ENCODE measurements at places on chromosomes 1 and 21. TPM values are rescaled to one million over a fixed set of nuclear protein-coding genes. Genes with fewer than 3 reads are reported as not detected.

Gene ARHGEF10L
- 6.8 TPM for total RNA-seq

DNA sequence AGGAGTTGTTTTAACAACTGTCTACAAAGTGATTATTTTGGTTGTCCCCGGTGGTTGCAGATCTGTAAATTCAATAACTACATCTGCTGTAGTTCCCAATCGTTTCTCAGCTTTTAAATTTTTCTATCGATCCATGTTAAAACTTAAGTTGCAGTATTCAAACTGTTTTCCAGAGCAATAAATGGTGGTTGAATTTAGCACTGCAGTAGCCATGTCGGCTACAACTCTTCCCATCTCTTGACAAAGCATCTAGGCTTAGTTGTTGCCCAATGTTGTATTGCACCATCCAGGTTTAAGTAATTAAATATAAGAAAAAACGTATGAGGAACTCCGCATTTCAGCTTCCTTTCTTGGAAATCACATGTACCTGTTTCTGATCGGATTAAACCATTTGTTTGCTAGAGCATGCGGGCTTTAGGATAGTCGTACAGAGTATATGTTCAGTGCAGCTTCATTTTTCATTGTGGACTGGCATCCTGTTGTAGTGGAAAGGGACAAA lies 996 bp downstream of the CNIH4 start:
- no peak for DNase-seq

- no peak for DNase-seq
These were observed 12.7 kb downstream of the COL6A2 start for GRCh38 chr21:46110499-46111192.

GRCh38 chr1:117642963-117643362 lies 37.1 kb downstream of the TENT5C start:
- DNase-seq: no peak

DNA sequence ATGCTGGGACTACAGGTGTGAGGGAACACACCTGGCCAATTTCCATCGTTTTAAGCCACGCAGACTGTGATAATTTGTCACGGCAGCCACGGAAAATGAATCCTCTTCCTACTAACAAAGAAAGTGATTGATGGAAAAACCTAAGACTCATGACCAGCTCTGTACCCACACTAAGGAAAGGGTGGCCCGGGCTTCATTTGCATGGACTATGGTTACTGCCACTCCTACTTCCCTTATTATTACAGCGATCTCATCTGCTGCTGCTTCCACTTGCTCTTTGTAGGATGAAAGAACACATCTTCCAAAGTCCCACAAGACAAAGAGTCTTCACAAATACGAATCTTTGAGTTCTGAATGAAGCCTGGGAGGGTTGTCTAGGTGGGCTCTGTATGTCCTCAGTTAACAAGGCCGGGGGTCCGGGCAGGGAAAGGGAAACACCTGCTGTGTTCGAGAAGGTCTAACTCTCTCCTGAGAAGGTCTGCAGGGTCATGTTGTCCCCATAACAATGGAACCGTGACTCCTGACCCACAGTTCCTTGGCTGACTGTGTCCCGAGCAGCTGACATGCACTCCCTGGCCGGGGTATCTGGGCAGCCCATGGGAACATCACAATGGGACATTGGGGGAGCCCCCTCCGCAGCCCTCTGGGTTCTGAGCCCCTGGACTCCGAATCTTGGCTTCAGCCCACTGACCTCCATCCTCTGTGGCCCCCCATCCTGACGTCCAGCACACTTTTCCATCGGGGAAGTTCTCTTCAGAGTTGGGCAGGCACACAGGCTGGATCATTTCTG lies 13.3 kb upstream of the TFF1 start:
- no peak for DNase-seq

Gene SHISA4
- 63.9 TPM for total RNA-seq

GRCh38 chr1:16393570-16394521 lies 26.8 kb downstream of the SZRD1 start:
- DNase-seq: no peak

DNA sequence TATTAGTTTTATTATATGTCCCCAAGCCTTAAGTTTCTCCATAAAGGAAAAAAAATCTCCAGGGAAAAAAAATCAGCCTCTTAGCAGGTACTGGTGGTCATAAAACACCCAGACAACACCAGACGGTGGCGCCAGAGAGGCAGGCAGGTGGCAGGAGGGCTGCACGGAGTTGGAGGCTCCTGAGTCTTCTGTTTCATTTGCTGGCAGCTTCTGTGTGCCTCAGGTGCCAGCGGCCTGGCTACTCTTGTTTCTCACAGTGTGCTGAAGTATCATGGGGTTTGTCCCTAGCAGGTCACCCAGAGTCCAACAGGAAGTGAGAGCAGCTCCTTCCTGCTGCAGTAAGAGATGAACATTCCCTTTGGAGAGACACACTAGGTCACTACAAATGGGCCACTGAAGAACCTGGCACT lies 123.3 kb upstream of the GADD45A start:
- peak; percentile 89 for DNase-seq

Gene NMNAT2
- total RNA-seq: 8.2 TPM

DNA sequence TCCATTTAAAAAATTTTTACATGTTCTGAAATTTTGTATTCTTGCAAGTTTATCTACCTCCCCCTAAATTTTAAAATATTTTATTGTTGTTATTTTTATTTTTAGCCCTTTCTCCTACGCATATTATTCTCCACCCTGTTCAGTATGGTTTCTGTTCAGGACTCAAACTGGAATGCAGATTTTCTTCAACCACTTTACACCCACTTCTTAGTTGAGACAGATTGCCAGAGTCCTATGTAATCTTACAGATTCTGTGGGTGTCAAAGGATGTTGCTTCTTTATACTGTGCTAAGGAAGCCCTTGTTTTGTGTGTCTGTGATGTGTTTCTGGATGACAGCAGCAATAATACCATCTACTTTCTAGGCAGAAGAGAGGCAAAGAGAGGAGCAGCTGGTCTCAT lies 20.7 kb upstream of the PPP1R8 start:
- DNase-seq: no peak

Gene BRDT
- not detected for total RNA-seq

DNA sequence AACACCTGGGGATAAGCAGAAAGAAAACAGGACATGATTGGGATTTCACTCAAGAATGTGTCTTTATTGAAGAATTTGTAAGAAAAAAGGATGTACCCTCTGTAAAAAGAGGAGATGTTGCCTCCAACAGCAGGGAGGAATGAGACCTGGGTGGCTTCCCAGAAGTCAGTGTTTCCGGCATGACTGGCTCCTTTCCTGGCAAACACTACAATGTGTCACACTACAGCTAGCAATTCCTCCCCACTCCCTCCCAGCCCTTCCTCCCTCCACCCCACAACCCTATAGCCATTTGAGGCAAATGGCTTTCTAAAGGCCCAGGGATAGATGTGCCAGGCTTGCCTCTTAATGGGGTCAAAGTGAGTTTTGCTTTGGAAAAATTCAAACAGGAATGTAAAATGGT lies 11.5 kb upstream of the COL8A2 start:
- peak; percentile 92 for DNase-seq

DNA sequence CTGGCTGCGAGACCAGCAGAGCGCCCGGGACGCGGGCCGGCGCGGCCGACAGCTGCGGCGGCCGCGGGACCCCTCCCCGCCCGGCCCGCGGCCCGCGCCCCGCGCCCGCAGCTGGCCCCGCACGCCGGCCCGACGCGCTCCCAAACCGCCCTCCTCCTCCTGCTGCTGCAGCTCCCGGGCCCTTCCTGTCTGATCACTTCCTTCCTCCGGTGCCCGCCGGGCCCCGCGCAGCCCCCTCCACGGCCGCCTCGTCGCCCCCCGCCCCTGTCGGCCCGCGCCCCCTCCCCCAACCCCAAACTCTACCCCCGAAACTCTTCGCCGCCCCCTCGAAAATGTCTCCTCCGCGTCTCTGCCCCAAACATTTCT lies 594 bp downstream of the LUZP1 start:
- no peak for DNase-seq

Gene DNAH14
- total RNA-seq: not detected

DNA sequence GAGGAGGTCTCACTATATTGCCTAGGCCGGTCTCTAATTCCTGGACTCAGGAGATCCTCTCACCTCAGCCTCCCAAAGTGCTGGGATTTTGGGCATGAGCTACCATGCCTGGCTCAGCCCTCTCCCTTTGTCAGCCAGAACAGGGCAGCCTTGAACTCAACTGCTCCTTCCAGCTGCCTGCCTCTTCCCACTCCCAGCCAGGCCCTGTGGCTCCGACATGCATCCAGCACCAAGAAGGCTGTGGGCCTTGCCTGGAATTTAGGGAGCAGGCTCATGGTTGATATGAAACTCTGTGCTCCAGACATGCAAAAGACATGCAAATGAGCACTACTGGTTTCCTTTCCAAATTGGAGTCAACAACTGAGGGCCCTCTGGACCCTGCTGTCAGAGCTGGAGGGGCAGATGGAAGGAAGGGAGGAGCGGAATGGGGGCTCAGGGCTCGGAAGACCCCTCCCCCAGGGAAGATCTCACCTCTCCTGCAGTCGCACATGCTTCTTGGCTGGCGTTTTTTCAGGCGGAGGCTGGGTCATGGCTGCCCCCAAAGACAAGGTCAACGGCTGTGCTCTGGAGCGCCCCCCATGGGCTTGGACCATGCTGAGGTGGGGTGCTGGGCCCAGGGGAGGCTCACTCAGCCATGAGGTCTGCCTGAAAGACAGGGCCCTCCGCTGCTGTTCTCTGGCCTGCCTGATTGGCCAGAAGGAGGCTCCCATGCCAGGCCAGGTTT lies 1.4 kb downstream of the PTPN7 start:
- DNase-seq: no peak

- no peak for DNase-seq
These were observed 704 bp upstream of the TOMM40L start for GRCh38 chr1:161225178-161225533.
